ENCODE measurements at places on chromosomes 12 and 14.

GRCh38 chr14:57058319-57058718, 210.4 kb downstream of the EXOC5 start:
- DNase-seq = no peak

DNA sequence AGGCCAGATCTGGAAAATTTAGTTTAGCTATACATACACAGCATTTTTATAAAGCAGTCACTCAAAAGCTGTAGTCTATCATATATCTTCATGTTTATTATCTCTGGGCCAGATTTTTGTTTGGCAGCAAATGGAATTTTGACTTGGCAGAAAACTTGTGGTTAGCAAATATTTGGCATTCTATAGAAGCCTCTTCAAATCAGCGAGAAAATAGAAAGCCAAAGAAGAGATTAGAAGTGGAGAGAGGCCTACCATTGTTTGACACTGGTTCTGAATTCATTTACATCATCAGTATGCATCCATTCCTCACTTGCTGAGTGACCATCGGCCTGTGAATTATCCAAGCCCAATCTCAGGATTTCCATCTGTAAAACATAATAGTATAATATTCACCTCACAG, 1077.6 kb downstream of the GALC start:
- DNase-seq = no peak

DNA sequence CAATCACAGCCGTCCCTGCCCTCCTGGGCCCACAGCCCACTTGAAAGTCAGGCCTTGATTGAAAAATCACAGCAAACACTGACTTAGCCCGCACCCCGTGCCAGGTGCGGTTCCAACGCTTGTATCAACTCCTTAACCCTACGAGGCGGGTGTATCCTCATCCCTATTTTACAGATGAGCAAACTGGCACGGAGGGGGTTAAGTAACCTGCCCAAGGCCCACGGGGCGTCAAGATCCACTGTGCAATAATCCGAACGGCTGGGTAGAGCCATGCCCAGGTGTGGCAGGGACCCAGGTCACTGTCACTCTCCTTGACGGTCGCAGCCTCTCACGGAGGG, 583 bp downstream of the DNAH10 start:
- no peak for DNase-seq

- no peak for DNase-seq
Measured at GRCh38 chr12:55036326-55037115, 16.7 kb downstream of the NEUROD4 start.

DNA sequence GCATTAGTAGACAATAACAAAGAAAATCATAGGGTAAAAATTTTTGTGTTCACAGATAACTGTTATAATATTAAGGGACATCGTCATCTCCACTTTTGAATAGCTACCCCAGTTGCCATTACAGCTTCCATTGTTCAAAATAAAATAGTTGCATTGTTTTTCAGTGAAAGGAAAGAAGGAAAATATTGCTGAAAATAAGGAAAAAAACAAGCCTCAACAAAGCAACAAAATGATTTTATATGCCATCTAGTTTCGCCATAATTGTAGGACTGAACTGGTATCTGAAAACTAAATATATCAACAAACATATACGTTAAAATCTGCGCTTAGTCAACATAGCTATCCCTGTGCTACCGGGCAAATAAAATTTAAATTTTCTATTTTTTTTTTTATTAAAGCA, 3.3 kb downstream of the CDK17 start:
- DNase-seq = no peak

DNA sequence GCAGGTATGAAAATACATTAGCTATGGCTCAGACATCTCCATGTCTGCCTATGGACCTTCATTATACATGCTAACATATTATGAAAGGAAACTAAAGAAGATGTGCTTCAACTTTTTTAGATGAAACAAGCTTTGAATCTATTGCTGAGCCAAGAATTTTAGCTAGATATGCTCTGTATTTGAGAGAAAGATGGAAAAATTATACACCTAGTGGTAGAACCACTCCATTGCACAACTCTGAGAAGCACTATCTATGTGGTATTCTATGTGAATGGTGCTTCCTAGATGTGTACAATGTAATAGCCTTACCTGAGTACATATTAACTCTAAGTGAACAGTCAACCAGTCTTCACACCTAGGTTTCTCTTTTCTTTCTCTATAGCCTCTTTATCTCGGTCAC, 17.3 kb downstream of the EPYC start:
- no peak for DNase-seq

DNA sequence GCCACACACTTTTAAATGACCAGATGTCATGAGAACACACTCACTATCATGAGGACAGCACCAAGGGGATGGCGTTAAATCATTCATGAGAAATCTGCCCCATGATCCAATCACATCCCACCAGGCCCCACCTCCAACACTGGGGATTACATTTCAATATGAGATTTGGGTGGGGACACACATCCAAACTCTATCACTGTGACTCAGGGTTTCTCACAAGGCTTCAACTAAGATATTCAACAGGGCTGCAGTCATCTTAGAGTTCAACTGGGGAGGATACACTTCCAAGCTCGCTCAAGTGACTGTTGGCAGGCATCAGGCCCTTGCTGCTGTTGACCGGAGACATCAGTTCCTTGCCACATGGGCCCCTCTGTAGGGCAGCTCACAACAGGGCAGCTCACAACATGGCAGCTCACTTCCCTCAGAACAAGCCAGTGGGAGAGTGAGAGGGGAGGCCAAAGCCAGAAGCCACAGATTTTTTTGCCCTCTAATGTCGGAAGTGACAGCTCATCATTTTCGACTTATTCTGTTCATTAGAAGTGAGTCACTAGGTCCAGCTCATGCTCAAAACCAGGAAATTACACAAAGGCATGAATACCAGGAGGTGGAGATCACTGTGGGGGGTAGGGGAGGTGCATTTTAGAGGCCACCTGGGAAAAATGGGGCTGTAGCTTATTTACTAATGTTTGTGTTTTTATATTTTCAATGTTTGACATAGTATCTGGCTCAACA, 50.8 kb upstream of the PTHLH start:
- DNase-seq = no peak

DNA sequence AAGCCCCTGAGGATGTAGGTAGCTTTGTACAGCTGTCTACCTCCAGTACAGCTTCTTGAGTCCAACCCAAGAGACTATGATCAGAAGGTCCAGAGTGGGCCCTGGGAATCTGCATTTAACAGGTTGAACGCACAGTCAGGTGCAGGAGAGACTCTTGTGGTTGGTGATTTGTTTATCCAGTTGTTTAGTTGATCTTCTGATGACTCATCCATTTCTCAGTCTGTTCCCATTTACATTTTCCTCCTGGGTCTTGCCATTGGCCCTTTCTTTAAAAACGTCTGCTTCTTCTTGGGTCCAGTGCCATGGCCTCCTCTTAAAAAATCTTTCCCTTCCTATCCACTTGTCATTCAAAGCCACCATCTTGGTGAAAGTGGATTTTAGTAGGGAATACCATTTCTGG, 734.2 kb downstream of the MED13L start:
- no peak for DNase-seq

DNA sequence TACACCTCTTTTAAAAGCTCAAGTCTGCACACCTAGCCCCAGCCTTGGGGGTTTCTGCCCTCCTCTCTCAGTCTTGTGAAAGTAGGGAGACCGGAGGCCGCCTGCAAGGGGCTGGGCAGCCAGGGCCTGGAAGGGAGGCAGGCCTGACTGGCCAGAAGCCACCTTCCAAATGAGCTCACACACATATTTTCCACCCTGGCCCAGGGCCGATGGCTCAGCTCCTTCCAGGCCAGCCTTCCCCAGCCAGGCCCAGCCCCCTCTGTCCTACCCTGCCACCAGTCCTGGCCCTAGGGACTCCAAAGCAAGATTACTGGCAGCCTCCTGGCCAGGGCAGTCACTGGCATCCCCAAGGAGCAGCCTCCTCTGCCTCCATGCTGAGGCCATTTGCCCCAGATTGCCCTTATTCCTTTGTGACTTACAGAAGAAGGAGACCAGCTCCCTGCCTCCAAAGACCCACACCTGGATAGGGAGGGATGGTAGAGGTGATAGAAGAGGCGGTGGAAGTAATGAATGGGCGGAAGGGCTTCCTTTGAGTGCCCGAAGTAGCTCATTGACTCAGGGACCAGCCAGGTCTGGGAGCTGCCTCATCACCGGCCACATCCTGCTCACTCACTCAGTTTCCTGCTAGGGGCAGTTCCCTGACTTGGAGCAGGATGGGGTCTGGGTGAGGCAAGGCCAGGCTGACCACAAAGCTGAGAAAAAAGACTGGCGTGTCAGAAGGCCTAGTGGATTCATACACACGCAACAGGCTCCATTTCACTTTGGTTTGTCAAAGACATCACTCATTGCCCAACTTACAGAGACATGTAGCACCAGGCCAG, 14.8 kb downstream of the MMP14 start:
- no peak for DNase-seq

- no peak for DNase-seq
Measured at GRCh38 chr12:132194056-132194455, 49.8 kb downstream of the NOC4L start.

DNA sequence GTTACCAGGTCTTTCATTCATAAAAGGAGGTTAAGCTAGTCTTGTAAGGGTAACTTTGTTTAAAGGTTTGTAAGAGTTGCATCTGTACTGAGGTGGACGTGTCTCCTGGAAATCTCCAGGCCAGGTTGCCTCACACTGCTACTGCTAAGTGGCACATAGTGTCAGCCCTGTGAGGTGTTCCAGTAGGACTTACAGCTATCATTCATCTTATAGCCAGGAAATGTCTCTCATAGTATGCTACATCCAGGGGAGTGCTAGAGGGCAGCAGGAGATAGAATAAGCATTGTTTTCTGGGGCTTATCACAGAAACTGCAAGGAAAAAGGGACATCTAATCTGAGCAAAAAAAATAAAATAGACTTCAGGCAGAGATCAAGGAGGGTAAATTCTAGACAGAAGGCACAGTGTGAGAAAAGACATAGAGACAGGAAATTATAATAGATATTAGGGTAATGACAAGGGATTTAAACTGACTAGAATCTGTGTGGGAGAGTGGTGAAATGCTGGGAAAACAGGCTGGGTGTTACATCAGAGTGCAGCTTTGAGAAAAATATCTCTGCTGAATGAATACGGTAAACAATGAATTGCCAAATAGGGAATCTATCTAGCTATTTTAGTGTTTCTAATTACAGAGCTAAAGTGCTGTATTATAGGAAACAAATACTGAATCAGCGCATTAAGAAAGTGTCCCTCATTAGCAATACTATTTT, 205.1 kb upstream of the ABCD2 start:
- DNase-seq = no peak

DNA sequence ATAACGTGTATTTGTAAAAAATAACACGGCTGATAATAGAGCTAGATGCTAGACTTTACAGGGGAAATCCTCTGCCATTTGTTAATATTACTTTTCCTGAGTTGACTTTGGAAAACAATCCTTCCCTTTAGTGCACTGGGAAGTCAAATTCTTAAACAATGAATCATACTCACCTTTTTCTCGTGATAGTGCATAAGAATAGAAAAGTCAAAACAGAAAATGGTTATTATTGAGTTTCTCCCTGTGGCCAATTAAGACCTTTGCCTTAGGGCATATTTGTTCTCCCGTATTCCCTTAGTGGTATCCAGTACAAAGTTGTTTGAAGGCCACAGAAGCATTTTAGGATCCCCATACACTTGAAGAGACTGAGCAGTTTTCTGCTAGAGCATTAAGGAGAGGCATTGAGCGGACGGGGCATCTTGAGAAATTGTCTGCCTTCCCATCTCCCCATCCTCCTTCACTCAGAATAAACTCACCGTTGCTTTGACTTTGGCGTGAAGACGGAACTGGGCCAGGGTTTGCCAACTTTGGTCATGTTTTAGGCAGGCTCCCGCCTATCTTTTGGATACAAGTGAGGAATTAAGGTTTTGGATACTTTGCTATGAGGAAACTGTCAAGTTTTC, 171.3 kb downstream of the TMTC2 start:
- DNase-seq = no peak

DNA sequence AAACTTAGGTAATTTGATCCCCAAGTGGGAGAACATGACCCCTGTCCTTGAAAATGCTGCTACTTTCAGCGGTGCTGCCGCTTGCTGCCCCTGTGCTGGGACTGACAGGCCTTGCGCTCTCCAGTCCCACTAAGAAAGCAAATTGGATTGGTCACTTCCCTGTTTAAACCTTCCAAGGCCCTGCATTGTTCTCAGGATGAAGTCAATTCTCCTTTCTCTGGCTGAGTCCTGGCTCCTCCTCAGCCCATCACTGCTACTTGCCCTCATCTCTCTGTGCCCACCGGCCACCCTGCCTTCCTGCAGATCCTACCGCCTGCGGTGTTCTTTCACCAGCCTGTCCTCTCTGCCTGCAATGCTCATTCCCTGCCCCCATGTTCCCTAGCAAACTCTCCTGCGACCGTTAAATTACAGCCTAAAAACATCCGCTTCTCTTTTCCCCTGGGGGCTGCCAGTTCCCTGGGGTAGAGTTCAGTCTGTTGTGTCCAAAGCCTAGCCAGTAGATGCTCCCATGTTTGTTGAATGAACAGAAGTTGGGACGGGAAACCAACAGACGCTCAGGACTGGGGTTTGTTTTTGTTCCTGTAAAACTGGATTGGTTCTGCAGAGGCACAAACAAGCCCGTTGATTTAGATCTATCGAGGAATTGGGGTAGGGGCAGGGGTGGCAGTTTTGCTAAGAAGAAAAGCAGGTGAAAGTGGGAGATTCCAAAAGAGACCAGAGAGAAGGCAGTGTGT, 127.3 kb upstream of the HIF1A start:
- DNase-seq = no peak

- DNase-seq = no peak
Measured at GRCh38 chr12:21516281-21516680, 9.8 kb upstream of the SPX start.

DNA sequence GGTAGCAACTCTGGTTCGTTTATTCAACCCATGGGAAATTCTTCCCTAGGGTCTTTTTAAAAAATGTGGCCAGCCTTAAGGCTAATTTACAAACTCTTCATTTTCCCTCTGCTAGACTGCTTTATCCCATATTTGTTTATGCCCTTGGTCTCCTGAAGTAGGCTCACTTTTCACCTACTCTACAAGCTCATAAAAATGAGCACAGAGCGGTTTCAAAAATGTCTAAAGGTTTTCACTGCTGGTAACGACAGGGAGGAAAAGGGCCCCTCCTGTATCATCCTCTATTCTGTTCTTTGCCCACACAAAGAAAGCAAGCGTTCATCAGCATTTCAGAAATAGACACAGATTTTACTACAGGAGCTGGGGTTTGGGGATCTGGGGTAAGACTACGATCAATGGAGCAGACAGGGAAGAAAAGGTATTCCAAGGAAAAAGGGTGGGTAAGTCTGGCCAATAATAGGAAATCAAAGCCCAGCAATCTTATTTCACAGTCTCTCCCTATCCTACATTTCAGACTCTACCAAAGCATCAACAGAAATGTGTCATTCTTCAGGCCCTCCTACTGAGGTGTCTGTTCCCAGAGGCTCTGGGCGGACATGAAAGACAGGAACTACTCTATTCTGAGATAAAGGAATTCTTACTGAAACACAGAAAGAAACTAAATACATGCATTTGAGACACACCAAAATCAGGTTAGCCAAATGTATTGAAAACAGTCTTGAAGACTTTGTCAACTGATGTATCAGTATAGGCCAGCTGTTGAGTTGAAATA, 86.4 kb downstream of the SPPL3 start:
- no peak for DNase-seq

- no peak for DNase-seq
Measured at GRCh38 chr14:60245380-60246177, 3.4 kb upstream of the PPM1A start.
